ENCODE measurements at places on chromosomes 4 and X.
A peak's percentile ranks its signal among the peaks of the same experiment; 100 is the strongest.

DNA sequence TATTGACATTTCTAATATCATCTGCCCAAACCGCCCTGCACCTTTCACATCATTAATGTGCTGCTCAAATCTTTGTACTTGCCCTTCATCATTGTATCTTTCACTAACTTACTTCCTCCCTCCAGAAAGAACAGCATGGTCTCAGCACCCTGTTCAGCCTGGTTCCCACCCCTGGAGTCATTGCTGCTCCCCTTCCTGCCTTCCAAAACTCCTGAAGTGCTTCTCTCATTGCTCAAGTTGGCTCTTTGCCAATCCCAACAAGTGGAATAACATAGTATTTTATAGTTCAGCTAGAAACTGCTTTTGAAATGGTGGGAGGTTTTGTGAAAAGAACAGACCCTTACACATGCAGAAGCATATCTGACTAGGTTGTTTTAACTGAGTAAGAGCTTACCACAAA is 14.0 kb upstream of the TTC29 start:
- ATAC-seq = no peak

DNA sequence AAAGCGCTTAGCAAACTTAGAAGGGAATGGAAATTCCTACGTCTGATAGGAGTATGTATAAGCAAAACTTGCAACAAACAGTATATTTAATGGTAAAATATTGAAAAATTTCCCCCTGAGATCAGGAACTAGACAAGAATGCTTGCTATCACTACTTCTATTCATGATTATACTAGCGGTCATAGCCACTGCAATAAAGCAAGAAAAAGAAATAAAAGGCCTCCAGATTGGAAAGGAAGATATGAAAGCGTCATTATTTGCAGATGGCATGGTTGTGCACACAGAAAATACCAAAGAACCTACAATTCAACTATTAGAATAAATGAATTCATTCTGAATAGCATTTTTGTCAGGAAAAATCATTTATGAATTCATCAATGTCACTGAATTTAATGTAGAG is 87.2 kb upstream of the BCOR start:
- ATAC-seq = no peak

- no peak for ATAC-seq
Measured at GRCh38 chrX:23246001-23246400, 88.6 kb upstream of the PTCHD1 start.

- ATAC-seq = no peak
Measured at GRCh38 chr4:175946472-175947116, 119.0 kb upstream of the WDR17 start.

- ATAC-seq = no peak
Measured at GRCh38 chrX:41722214-41722613, 1.8 kb upstream of the GPR82 start.

DNA sequence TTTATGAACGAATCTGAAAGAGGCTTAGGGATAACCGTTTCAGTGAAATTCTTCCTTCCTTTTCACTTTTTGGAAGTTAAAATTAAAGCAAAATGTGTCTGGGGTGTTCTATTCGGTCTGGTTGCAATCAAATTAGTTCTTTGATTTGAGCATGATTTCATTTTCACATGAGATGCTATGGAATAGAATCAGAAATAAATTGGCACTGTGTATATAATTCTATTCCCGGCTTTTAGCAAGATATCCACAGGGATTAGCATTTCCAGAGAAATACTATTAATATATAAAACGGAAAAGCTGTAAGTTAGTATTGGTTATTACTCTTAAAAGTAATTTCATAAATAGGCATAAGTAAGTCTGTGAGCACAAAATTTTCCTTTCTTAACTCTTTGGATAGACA is 1676.8 kb upstream of the PCDH7 start:
- no peak for ATAC-seq

DNA sequence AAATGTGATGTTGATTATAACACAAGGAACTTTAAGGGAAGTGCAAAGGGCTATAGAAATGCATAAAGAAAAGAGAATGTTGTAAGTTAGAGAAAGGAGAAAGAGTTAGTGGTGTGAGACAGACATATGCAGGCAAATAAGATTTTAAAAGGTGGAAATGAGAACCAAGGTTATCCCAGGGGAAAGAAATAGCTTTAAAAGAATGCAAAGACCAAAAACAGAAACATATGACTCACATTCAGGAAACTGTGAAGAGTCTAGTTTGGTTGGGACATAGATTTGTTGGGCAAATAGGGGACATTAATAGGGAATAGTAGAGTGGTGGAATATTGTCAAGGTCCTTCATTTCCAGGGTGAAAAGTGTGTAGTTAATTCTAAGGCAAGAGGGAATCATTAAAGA is 52.4 kb downstream of the MAPK10 start:
- no peak for ATAC-seq

DNA sequence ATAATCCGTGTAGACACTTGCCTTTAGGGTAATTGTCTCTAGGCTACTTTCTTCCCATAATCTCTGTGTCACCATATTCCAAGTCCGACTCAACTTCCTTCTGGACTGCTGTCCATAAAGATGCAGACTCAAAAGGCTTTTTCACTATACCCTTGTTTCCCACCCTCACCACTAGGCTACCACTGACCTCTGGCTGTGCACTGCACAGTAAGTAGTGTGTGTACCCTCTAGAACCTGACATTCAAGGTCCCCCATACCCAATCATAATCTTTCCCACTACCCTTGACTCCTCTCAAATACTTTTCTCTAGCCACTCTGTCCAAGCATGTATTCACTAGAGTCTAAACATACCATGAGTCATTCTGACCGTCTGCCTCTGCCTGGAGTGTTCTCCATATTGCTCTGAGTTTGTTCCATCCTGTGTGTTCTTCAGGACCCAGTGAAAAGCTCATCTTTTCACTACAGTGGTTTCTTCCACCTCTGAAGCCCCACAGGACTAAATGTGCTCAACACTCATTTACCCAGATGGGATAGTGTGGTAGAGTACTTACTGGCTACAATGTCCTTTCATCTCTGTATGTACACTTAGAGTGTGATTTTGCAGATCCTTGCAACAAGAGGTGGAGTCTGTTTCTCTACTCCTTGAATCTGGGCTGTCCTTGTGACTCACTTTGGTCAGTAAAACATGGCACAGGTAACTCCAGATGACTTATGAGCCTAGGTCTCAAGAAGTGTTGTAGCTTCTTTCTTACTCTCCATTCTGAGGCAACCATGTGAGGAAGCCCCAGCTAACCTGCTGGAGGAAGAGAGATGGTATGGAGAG is 17.4 kb downstream of the JADE3 start:
- peak; percentile 57 for ATAC-seq

DNA sequence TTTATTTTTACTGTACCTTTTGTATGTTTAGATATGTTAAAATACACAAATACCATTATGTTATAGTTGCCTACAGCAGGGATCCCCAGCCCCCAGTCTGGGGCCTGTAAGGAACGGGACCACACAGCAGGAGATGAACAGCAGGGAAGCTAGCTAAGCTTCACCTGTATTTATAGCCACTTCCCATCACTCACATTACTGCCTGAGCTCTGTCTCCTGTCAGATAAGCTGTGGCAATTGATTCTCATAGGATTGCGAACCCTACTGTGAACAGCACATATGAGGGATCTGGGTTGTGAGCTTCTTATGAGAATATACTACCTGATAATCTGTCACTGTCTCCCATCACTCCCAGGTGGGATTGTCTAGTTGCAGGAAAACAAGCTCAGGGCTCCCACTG is 73.9 kb downstream of the BMPR1B start:
- no peak for ATAC-seq

- peak; percentile 49 for ATAC-seq
Measured at GRCh38 chr4:24032371-24032989, 142.6 kb upstream of the PPARGC1A start.

DNA sequence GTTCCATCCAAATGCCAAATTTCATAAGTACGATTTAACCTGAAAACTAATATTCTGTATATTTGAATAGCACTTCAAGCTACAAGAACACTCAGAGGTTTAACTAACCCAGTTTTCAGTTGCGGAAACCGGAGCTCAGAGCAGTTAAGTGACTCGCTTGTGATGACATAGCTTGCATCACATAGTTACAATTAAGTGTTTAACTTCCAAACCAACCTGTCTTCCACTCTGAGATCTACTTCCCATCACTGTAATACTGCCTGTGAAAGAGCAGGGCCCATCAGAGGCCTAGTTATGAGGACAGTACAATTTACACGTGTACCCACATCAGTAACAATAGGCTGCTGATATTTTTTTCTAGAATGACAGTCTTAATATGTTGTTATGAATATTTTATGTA is 120.3 kb downstream of the MAD2L1 start:
- ATAC-seq = no peak

DNA sequence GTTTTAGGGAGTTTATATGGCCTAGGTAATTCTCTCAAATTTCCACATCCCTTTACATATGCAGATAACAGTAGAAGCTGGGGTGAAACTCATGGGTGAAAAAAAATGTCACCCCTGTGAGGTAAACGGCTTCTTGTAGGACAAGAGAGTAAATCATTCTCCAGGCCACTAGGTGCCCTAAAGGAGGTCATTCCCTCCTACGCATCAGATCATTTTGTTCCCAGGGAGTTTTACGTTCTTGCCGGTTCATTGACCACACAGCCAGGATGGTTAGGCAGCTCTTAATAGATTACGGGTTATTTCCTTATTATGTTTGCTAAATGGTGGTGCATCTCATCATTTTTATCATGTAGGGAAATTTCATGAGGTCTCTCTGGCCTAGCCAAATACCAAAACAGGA is 225.8 kb upstream of the NOCT start:
- no peak for ATAC-seq

DNA sequence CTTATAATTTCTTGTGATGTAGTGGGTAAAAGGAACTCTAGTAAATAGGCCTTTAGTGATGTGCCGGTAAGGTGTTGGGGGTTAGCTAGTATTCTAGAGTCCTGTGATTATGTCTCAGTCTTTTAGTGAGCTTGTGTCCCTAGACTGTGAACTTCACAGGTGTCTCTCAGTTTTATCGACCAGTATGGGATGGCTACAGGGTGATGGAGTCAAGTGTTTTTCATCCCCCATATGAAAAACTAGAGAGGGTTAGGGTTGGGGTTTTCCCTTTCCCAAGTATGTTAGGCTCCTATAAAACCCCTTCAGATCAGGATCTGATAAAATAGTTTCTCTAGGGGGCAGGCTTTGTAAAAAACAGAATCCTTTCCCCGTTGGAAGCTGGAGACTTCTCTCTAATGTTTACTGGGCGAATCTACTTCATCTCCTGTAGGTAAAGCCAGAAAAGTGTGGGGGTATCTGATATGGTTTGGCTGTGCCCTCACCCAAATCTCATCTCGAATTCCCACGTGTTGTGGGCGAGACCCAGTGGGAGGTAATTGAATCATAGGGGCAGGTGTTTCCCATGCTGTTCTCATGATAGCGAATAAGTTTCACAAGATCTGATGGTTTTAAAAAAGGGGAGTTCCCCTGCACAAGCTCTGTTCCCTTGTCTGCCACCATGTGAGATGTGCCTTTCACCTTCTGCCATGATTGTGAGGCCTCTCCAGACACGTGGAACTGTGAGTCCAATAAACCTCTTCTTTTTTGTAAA is 120.8 kb downstream of the DTHD1 start:
- ATAC-seq = no peak

DNA sequence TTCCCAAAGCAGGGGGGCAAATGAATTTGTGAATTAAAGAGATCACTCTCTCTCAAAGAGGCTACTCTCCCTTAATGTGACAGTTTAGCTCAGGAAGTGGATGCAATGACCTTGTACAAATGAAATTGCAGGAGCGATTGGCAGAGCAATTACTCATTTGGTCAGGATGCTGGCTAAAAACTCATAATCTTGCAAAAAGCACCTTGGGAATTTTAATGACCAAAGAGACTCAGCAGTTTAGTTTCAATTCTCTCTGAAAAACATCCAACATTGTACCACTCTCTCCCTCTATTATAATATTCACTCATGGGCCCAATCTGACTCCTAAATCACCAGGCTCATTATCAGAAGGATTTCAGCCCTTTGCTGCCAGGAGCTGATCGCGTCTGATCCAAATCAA is 26.1 kb downstream of the PDGFC start:
- no peak for ATAC-seq

GRCh38 chr4:189098932-189099696 is 841.6 kb upstream of the FRG1 start:
- no peak for ATAC-seq

DNA sequence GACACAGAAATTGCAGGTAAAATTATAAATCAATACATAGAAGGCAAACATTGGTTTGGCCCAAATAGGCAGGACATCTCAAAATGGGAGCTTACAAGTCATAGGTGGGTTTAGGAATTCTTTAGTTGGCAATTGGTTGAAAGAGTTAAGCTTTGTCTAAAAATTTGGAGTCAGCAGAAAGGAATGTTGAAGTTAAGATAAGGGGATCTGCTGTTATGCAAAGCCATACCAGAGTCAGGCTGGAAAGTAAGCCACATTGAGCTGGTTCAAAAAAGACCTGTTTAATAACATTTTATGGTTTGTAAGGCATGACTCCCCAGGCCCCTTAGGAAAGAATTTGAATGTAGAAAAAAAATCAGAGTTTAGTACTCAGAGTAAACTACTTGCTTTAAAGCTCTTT is 92.6 kb downstream of the IL13RA2 start:
- ATAC-seq = no peak

- no peak for ATAC-seq
Measured at GRCh38 chrX:100207331-100208024, 202.6 kb downstream of the PCDH19 start.

GRCh38 chr4:62057031-62057430 is 856.9 kb downstream of the ADGRL3 start:
- no peak for ATAC-seq

- no peak for ATAC-seq
Measured at GRCh38 chr4:26369581-26369980, 48.8 kb downstream of the RBPJ start.

- ATAC-seq = no peak
Measured at GRCh38 chr4:62288808-62289541, 1088.8 kb downstream of the ADGRL3 start.

GRCh38 chr4:80036949-80037685 is 35.9 kb downstream of the ANTXR2 start:
- no peak for ATAC-seq

GRCh38 chr4:54719378-54719777 is 61.6 kb downstream of the KIT start:
- no peak for ATAC-seq

DNA sequence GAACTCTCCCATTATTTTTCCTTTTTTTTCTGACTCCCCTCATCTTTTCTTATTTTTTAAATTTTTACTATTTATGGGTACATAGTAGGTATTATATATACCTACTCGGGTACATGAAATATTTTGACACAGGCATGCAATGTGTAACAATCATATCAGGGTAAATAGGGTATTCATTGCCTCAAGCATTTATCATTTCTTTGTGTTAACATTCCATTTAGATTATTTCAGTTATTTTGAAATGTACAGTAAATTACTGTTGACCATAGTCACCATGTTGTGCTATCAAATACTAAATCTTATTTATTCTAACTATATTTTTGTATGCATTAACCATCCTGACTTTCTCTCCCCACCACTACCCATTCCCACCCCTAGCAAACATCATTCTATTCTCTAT is 33.8 kb upstream of the SLIT2 start:
- no peak for ATAC-seq

GRCh38 chr4:6207602-6208001 is 7.3 kb upstream of the JAKMIP1 start:
- no peak for ATAC-seq

GRCh38 chr4:112288455-112288854 is 2.8 kb upstream of the TIFA start:
- ATAC-seq = no peak

Data from esophagus mucosa (tissue), 1 donor.